ENCODE measurements at places on chromosomes 12 and 14.
A peak's percentile ranks its signal among the peaks of the same experiment; 100 is the strongest.

DNA sequence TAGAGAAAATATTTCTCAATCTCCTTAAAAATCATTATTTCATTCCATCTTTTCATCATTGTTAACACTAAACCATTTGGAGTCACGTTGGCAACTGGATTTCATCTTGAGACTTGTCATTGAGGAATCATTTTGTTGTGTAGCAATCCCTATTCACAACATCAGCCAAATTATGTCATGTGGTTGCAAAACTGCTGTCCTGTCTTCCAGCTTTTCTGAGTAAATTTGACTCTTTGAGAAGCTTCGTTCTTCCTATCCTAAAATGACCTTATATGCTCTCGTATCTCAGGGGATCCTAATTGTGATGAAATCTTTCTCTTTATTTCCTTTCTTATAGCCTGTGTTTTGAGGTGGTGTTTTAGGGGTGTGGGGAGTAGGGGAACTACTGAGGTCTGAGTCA, 30.6 kb upstream of the KICS2 start:
- no peak overlapping the region for H3K4me3 ChIP-seq
- DNase-seq = no peak
- no peak overlapping the region for H3K27ac ChIP-seq
- H3K27me3 ChIP-seq = no peaks in the 10 kb centered on the region
- H3K36me3 ChIP-seq = no peaks in the 10 kb centered on the region

DNA sequence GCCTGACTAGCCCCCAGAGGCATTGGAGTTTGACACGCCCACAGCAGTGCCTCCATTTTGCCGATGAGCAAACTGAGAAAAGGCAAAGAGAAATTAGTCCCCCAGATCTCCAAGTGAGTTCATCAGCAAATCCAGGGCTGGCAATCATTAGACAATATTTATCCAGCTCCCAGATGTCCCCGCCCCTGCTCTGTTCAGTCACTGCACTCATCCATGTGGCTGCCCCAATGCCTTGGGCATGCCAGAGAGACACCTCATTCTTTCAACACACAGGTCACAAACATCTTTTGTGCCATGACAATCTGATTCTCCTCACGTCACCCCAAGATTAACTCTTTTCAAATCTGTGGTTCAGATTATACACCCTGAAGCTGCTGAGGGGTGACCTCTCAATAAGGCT, 43.5 kb downstream of the DPF3 start:
- no peak overlapping the region for H3K4me3 ChIP-seq
- no peak overlapping the region for H3K27ac ChIP-seq
- DNase-seq = no peak

- peak overlapping the region; percentile 64 for H3K4me3 ChIP-seq
- no peaks in the 10 kb centered on the region for H3K36me3 ChIP-seq
- DNase-seq = peak; percentile 56
- H3K27ac ChIP-seq = no peak overlapping the region
- peaks cover 15% of the 10 kb centered on the region for H3K4me1 ChIP-seq
Measured at GRCh38 chr12:49548822-49549648, 10.2 kb downstream of the KCNH3 start.

DNA sequence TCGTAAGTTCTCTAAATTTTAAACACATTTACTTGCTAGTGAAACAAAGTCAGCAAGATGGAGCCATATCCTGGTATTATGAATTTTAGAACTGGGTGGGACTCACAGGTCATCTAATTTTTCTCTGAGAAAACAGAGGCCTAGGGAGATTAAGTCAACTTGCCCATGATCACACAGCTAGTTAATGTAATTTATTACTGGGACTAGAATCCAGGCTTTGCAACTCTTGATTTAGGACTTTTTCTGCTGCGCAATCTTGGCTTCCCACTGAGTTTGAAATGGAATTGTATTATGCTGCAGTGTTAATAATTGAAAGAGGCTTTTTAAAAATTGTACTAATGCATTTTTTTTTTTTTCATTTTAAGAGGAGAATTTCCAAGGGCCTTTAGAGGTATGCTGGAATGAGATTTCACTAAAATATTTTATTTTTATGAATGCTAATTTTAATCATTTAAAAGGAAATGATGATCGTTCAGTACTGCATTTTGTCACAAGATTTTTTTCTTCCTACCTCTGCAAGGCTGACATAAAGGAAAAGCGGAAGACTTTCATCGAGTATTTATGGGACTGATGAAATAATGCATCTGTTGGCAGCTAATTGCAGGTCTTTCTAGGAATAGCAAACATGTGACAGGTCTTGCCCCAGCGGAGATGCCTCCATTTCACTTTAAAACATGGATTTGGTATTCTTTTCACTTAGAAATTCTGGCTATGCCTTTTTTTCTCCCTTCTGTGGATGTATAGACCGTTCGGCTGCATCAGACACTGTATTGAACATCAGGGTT, 9.6 kb downstream of the CRADD start:
- H3K4me3 ChIP-seq = no peak overlapping the region
- H3K4me1 ChIP-seq = peaks cover 45% of the 10 kb centered on the region
- no peak overlapping the region for H3K27ac ChIP-seq
- no peak for DNase-seq
- no peaks in the 10 kb centered on the region for H3K27me3 ChIP-seq

- no peaks in the 10 kb centered on the region for H3K27me3 ChIP-seq
- H3K4me3 ChIP-seq = no peak overlapping the region
- H3K4me1 ChIP-seq = peaks cover 10% of the 10 kb centered on the region
- peak overlapping the region; percentile 3 for H3K27ac ChIP-seq
- no peak for DNase-seq
Measured at GRCh38 chr14:71632440-71632946, 299.7 kb upstream of the RGS6 start.

DNA sequence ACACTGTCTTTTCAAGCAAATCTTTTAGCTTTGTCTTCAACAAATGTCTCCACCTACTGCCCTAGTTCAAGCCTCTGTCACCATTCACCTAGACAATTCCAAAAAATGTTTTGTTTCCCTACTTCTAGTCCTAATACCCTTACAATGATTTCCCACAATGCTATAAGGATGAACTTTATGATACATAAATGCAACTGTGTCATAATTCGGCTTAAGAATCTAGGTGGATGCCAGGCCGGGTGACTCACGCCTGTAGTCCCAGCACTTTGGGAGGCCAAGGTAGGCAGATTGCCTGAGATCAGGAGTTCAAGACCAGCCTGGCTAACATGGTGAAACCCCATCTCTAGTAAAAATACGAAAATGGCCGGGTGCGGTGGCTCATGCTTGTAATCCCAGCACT, 20.7 kb upstream of the CREBL2 start:
- H3K36me3 ChIP-seq = no peaks in the 10 kb centered on the region
- DNase-seq = no peak
- no peaks in the 10 kb centered on the region for H3K4me1 ChIP-seq
- no peak overlapping the region for H3K4me3 ChIP-seq
- no peak overlapping the region for H3K27ac ChIP-seq

- no peak overlapping the region for H3K27ac ChIP-seq
- H3K36me3 ChIP-seq = peaks cover 4% of the 10 kb centered on the region
- no peak overlapping the region for H3K4me3 ChIP-seq
- no peaks in the 10 kb centered on the region for H3K27me3 ChIP-seq
- DNase-seq = no peak
- H3K4me1 ChIP-seq = peaks cover 24% of the 10 kb centered on the region
Measured at GRCh38 chr12:105892362-105892910, 246.3 kb downstream of the NUAK1 start.

DNA sequence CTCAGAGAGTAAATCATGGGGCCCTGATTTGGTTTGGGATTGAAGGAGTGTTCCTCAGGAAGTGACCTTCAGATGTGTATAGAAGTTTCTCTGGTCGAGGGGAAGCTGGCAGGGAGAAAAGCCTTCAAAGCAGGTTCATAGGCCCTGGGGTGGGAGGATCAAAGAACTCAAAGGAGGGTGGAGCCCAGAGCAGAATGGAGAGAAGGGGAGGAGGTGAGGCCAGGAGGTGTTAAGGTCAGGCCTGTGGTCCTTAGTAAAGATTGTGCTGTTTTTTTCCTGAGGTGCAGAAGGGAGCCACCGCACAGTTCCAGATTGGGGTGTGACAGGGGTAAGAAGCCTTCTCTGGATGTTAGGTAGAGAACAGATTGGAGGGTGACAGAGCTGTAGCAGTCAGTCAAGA, 9.7 kb upstream of the CFAP251 start:
- no peak overlapping the region for H3K4me3 ChIP-seq
- H3K36me3 ChIP-seq = peaks cover 28% of the 10 kb centered on the region
- no peaks in the 10 kb centered on the region for H3K4me1 ChIP-seq
- H3K27me3 ChIP-seq = no peaks in the 10 kb centered on the region

DNA sequence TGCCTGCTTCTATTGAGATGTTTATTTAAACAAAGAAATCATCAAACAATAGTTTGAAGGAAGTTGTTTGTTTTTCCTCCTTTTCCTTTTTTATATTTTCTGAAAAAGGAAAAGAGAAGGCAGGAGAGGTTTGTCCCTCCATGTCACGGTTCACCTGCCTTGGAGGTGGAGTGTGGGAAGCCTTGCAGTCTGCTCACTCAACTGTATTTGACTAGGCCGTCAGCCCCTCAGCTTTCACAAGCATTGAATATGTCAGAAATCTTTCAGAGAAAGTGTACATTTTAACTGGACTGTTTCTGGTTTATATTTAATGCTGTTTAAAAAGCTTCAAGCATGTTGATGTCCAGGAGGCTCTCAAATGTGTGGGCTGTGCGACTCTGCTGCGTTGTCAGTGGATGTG, 370.4 kb downstream of the NPAS3 start:
- DNase-seq = no peak
- H3K27ac ChIP-seq = no peak overlapping the region
- H3K36me3 ChIP-seq = no peaks in the 10 kb centered on the region
- H3K4me1 ChIP-seq = peaks cover 23% of the 10 kb centered on the region
- no peaks in the 10 kb centered on the region for H3K27me3 ChIP-seq

DNA sequence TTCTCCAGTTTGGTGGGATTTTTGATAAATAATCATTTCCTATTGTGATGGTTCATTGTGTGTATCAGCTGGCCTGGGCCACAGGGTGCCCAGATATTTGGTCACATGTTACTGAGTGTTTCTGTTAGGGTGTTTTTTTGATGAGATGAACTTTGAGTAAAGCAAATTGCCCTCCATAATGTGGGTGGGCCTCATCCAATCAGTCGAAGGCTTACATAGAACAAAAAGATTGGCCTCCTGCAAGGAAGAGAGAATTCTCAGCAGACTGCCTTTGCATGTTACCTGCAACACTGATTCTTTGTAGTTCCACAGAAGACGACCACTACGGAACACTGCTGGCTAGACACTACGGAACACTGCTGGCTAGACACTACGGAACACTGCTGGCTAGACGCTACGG, 441.6 kb downstream of the GLT1D1 start:
- H3K4me1 ChIP-seq = no peaks in the 10 kb centered on the region
- no peak overlapping the region for H3K27ac ChIP-seq
- H3K27me3 ChIP-seq = peaks cover 20% of the 10 kb centered on the region
- H3K36me3 ChIP-seq = peaks cover 76% of the 10 kb centered on the region
- no peak overlapping the region for H3K4me3 ChIP-seq
- no peak for DNase-seq

DNA sequence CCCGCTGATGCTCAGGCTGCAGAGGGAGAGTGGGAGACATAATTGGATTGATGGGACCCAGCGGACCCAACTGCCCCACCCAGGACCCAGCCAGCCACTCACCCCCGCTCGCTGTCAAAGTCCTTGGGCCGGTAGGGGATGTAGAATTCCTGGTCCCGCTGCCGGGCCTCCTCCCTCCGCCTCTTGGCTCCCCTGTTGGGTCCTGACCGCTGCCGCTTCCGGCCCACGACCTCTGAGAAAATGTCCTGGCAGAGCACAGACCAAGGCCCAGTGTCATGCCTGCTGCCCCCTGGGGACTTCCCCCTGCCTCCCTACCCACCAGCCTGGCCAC, 13.5 kb downstream of the CFAP73 start:
- peaks cover 28% of the 10 kb centered on the region for H3K4me1 ChIP-seq
- H3K27ac ChIP-seq = no peak overlapping the region
- H3K27me3 ChIP-seq = no peaks in the 10 kb centered on the region
- H3K4me3 ChIP-seq = no peak overlapping the region
- no peak for DNase-seq

- H3K4me3 ChIP-seq = no peak overlapping the region
- H3K27me3 ChIP-seq = no peaks in the 10 kb centered on the region
- no peak for DNase-seq
- H3K36me3 ChIP-seq = peaks cover 30% of the 10 kb centered on the region
Measured at GRCh38 chr12:42440608-42441007, 114.6 kb downstream of the PPHLN1 start.

DNA sequence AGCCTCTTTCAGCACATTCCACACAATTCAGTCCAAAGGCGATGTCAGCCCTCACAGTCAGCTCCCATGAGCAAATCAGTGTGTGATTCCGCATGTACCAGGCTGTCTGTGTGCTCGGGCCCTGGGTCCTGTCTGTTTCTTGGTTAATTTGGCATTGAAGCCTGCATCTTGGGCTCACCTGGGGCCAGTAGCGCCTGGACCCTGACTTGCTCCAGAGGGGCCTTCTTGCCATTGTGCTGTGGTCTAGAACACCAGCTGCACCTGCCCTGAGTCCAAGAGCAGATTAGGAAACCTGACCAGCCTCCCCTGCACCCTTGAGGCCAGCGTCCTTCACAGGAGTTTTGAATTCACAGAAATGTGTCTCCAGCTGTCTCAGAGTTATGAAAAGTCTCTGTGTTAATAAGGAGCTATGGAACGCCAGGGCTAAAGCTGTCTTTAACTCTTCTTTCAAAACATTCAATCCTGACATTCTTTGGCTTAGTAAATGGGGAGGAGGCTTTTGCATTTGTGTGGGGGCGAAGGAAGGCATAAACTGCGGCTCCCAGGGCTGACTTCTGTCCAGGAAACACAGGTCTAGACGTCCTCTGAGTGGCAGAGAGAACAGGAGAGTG, 102.2 kb downstream of the ARF6 start:
- no peak for DNase-seq
- H3K4me1 ChIP-seq = peaks cover 16% of the 10 kb centered on the region

DNA sequence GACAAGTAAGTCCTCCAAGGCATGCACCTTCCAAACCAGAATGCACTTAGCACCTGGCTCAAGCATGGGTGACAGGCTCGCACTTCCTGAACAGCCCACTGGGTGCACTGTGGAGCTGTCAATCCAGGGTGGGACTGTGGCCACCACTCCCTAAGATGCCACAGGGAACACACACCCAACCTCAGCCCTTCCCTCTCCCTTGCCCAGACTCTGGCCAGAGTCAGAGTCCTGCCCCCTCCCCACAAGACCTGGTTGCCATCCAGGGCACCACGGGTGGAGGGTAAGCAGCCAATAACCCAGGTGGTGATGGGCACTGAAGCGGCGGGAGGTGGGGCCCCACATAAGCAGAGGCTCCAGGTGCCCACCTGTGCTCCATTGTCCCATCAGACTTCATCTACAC, 160.6 kb downstream of the MYRFL start:
- H3K27me3 ChIP-seq = no peaks in the 10 kb centered on the region
- no peak overlapping the region for H3K27ac ChIP-seq
- DNase-seq = peak; percentile 65
- H3K4me3 ChIP-seq = no peak overlapping the region
- no peaks in the 10 kb centered on the region for H3K4me1 ChIP-seq

- H3K27me3 ChIP-seq = no peaks in the 10 kb centered on the region
- no peaks in the 10 kb centered on the region for H3K36me3 ChIP-seq
- H3K4me1 ChIP-seq = peaks cover 26% of the 10 kb centered on the region
- no peak overlapping the region for H3K4me3 ChIP-seq
Measured at GRCh38 chr12:107435072-107435471, 250.5 kb upstream of the PWP1 start.

- H3K27me3 ChIP-seq = no peaks in the 10 kb centered on the region
- H3K4me3 ChIP-seq = no peak overlapping the region
- no peak overlapping the region for H3K27ac ChIP-seq
- no peaks in the 10 kb centered on the region for H3K36me3 ChIP-seq
- DNase-seq = no peak
Measured at GRCh38 chr12:100391856-100392255, 35.0 kb downstream of the SLC17A8 start.

Data from WTC11 (cell line).